Left renal pelvis (tissue), 4 donors: ENCODE measurements at places on chromosomes 11 and 22. TPM values are rescaled to one million over a fixed set of nuclear protein-coding genes. Genes with fewer than 3 reads are reported as not detected.

DNA sequence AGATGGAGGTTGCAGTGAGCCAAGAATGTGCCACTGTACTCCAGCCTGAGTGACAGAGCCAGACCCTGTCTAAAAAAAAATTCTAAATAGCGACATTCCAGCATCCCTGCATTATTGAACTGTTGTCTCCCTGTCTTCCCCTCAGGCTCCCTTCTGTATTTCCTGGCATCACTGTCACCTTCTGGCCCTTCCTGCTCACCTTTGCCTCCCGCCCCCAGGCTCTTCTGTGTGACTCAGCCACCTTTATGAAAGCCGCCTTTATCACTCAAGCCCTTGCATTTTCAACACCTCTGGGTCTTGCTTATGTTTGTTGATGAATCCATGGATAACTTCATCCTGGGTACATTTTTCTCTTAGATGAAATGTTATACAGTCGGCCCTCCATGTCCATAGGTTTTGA, 21.1 kb downstream of the UBASH3B start:
- DNase-seq = no peak

GRCh38 chr11:117423046-117423575, 95.5 kb downstream of the CEP164 start:
- DNase-seq = no peak

DNA sequence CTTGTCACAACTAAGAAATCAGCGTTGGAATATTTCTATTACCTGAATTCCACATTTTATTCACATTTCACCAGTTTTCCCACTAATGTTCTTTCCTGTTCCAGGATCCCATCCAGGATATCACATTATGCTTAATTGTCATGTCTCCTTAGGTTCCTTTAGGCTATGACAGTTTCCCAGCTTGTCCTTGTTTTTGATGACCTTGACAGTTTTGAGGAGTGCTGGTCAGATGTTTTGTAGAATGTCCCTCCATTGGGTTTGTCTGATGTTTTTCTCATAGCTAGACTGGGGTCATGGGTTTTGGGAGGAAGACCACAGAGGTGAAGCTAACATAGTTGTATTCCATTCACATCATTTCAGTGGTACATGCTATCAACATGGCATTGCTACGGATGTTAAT, 80.8 kb upstream of the HEPHL1 start:
- no peak for DNase-seq

DNA sequence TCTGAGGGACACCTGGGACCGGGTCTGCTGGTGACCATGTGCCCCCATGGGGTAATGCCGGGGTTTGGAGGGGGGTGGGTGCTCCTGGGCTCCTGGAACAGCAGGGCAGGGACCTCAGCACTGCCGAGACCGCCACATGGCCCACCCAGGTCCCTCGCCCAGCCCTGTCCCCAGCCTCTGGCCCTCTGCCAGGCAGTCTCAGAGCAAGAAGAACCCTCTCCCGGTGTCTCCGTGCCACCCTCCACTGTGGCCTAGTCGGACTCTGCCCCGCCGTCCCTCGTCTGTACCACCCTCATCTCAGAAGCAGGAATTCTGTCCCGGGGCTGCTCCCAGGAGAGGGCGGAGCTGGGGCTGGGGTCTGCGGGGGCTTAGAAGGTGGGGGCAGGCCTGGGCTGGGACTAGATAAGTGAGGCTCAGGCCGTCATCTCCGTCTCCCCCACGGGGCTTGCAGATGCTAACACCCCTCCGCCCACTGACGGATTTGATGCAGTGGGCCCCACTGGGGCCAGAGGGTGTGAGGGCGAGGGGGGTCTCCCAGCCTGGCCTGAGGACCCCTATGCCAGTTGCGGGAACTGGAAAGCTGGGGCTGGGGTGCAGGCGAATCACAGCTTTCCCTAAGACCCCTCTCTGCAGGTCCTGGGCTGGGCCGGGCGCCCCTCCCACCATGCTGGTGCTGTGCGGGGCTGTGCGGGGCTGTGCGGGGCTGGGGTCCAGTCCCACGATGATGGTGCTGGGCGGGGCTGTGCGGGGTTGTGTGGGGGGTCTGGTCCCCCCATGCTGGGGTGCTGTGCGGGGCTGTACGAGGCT, 1.1 kb downstream of the MUC5AC start:
- no peak for DNase-seq

- DNase-seq = no peak
Observed at GRCh38 chr11:111428113-111428876, 49.2 kb upstream of the POU2AF1 start.

DNA sequence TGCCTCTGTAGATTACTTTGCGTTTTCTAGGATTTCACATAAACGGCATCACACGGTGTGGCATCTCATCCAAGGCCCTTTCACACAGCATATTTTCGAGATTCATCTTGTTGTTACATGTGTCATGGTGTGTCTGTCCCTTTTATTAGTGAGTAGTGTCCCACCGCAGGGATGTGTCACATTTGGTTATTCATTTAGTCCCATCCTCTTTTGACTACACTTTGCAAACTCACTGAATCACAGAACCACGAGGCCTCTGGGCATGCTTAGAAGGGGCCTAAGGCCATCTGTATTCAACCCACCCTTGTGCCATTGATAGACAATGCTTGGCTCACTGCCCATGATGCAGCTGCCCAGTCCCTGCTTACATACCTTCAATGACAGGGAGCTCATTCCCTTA, 4.2 kb upstream of the RAC2 start:
- DNase-seq = no peak

- DNase-seq = no peak
Observed at GRCh38 chr11:65445604-65446445, 23.2 kb downstream of the NEAT1 start.

GRCh38 chr11:13303668-13304649, 26.4 kb downstream of the BMAL1 start:
- no peak for DNase-seq

GRCh38 chr11:63917692-63918506, 935 bp upstream of the RCOR2 start:
- no peak for DNase-seq

GRCh38 chr11:70669281-70669680, 271.0 kb downstream of the CTTN start:
- no peak for DNase-seq

GRCh38 chr11:41237382-41237781, 222.1 kb downstream of the LRRC4C start:
- DNase-seq = peak; percentile 10

- DNase-seq = no peak
Observed at GRCh38 chr11:134566311-134566710, 154.3 kb upstream of the B3GAT1 start.

Gene OR5B21
- not detected for polyA plus RNA-seq

Gene CDC42BPG
- polyA plus RNA-seq = 4.4 TPM

Gene SAC3D1
- 19.5 TPM for polyA plus RNA-seq

Gene CLCF1
- polyA plus RNA-seq = 8.4 TPM

Gene RTN4R
- 5.5 TPM for polyA plus RNA-seq
